ENCODE measurements at places on chromosomes 2 and 18.

- no peak for DNase-seq
Measured at GRCh38 chr2:57453945-57454344, 592.7 kb upstream of the VRK2 start.

GRCh38 chr2:133352719-133353118, 215.5 kb downstream of the NCKAP5 start:
- no peak for DNase-seq

DNA sequence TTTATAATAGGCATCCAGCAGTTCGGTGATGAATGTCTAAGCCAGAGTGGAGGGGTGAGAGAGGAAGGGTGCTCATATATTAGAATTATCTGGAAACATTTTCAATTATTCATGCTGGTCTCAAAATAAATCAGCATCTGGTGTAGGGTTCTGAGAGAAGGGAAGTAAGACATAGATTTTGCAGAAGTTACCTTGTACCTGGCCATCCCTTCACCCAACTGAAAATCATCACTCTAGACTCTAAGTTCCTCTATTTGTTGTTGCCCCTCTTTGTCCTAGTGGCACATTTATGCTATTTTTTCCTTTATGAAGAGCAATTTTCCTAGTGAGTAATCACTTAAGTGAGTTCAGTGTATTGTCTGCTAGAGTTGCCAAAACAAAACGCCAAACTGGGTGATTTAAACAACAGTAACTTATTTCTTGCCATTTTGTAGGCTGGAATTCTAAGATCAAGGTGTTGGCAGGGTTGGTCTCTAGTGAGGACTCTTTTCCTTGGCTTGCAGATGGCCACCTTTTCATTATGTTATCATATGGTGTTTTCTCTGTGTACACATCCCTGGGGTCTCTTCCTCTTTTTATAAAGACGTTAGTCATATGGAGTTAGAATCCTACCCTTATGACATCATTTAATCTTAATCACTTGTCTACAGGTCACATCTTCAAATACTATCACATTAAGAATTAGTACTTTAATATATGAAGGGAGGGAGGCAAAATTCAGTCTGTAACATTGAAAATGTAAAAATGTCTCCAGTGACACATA, 129.9 kb upstream of the KLHL14 start:
- DNase-seq: no peak

GRCh38 chr2:163341426-163341825, 394.4 kb downstream of the FIGN start:
- DNase-seq: no peak

GRCh38 chr2:231001921-231002320, 6.0 kb downstream of the SPATA3 start:
- DNase-seq: no peak

Measured in NCI-H2171 (cell line).